ENCODE measurements at places on chromosomes 4 and X. TPM values are rescaled to one million over a fixed set of nuclear protein-coding genes. Genes with fewer than 3 reads are reported as not detected.

GAGE12J gene
- polyA plus RNA-seq: not detected

IGSF1 gene
- 23.0 TPM for polyA plus RNA-seq

GNRHR gene
- polyA plus RNA-seq: 0.96 TPM

ASB12 gene
- 0.53 TPM for polyA plus RNA-seq

WNK3 gene
- 6.9 TPM for polyA plus RNA-seq

ETNPPL gene
- polyA plus RNA-seq: 0.53 TPM

CPE gene
- polyA plus RNA-seq: 124 TPM

- DNase-seq: no peak
These were observed 1477.7 kb downstream of the RAPGEF2 start for GRCh38 chr4:160580581-160580980.

DNA sequence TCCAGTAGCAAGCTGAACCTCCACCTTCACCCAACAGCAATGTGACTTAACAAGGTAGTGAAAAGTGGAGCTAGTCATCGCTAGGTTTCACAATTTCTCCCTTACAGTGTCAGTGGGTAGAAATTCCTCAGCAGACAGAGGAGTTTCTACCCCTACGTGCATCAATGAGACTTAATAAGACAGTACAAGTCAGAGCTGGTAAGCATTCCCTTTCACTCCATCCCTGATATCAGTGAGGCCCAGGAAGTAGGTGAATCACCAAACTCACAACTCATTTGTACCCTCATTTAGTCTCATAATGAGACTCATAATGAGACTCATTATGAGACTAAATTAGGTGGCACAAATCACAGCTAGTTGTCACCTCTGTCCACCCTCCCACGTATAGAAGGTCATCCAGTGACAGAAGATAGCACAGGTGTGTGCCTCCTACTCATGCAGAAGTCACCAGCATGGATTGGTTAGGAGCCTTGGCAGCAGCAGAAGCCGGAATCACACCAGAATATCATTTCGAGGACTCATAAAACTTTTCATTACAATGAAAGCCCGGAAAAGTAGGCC lies 50.8 kb upstream of the NUDT10 start:
- no peak for DNase-seq

DNA sequence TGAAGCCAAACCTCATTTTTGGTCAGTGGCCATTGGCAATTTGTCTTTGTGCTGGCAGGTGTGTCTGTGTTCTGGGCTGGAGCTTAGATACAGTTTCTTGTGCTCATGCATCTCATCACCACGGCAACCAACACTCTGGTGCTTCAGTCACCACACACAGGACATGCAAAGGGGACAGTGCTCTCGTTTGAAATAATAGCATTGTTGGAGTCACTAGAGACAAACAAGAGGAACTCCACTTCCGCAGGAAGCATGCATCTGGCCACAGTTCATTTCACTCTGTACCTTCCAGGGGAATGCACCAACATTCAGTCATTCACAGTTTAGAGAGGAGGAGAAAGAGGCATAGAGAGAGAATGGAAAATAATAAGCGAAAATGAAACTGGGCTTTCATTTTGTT lies 267.4 kb downstream of the ANK2 start:
- no peak for DNase-seq

- no peak for DNase-seq
These were observed 9.1 kb upstream of the XAGE2 start for GRCh38 chrX:52359614-52360232.

DNA sequence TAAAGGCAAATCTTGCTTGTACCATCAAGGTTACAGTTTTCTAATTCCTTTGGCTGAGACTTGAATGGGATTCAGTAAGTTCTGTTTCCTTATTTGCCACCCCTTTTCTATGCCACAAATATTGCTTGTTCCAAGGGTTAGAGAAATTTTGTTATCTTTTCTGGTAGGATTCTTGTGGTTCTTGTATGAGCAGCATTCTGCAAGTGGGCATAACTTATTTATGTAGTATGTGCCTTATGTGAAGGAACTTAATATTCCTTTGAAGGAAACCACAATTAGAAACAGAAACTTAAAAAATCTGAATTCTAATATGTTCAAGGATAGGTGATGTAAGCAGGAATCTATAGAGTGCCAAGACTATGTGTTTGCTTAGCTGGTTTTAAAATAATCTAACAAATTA lies 53.1 kb upstream of the TSPAN5 start:
- no peak for DNase-seq

- no peak for DNase-seq
These were observed 2.6 kb downstream of the CTBP1 start for GRCh38 chr4:1246111-1246881.

GRCh38 chrX:15515931-15516330 lies 15.3 kb downstream of the BMX start:
- DNase-seq: no peak

- DNase-seq: no peak
These were observed 203.5 kb upstream of the TET2 start for GRCh38 chr4:104942990-104943743.

- no peak for DNase-seq
These were observed 35.4 kb upstream of the TMEM184C start for GRCh38 chr4:147581606-147582350.

- DNase-seq: no peak
These were observed 3.1 kb downstream of the PPBP start for GRCh38 chr4:73984736-73985527.

GRCh38 chrX:101219864-101220346 lies 319 bp downstream of the DRP2 start:
- peak; percentile 13 for DNase-seq

GRCh38 chr4:42348692-42349091 lies 48.6 kb upstream of the SHISA3 start:
- DNase-seq: no peak

GRCh38 chr4:163070023-163070422 lies 96.7 kb downstream of the NAF1 start:
- DNase-seq: no peak

Data from left kidney (tissue), 8 donors.